Bone marrow (tissue), 2 donors: ENCODE measurements at places on chromosomes 7 and 10.
A peak's percentile ranks its signal among the peaks of the same experiment; 100 is the strongest.

DNA sequence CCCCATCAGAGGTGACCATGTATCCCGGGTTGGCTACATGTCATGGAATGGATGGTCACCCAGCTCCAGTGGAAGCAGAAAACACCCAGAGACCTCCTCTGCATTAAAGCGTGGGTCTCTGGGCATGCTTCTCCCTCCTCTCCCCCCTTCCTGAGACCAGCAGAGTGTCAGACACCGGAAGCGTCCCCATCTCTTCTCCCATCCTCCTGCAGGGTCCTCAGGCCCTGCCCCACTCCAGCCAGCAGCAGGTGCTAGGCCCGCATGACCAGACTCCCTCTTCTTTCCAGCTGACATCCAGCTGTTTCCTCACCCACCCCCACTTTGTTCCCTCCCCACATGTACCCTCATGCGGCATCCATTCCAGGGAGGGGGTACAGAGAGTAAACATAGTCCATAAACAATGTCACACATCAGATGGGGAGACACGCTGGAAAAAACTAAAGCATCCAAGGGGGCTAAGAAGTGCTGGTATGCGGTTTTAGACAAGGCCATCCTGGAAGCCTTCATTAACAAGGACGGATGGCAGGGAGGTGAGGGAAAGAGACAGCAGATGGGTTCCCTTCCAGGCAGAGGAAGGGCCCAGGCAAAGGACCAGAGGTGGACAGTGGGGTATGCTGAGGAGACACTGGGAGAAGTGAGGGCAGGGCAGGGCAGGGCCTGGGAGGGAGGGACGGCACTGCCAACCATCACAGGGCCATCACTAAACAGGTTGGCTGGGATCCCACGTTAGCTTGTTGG, 12.5 kb upstream of the SLC18A3 start:
- no peak for DNase-seq

DNA sequence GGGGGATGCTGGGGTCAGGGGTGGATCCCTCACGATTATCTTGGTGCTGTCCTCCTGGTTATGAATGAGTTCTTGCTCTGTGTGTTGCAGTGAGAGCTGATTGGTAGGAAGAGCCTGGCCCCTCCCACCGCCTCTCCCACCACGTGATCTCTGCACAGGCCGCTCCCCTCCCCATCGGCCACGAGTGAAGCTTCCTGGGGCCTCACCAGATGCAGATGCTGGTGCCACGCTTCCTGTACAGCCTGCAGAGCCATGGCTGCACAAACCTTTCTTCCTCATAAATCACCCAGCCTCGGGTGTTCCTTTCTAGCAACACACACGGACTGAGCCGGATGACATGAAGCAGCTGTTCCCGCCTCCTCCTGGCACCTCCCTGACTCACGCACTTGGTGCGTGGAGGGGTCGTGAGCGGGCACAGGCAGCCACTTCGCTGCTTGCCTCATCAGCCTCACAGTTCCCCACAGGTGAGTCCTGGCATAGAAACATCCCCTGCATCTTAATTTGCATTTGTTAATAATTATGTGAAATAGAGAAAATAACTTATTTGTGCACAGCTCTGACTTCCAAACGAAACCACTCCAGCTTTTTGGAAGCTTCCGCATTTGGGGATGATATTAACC, 210.8 kb downstream of the ADARB2 start:
- DNase-seq, result no peak

DNA sequence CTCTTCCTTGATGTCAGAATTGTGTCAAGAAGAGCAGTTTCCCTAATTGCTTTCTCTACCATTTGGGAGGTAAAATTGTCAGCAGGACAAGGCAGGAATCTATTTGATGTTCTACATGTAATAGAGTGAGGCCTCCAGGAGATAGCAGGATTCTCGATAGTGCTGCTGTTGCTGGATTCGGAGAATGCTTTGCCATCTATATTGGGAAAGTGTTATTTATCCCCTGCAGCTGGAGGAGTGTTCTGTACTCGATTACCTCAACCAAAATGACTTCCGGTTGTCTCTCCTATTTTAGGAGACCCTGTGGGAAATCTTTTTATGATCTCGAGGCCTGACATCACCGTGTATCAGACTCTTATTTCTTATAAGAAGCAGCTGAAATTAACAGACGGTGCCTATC, 217.1 kb downstream of the TMEM178B start:
- no peak for DNase-seq

DNA sequence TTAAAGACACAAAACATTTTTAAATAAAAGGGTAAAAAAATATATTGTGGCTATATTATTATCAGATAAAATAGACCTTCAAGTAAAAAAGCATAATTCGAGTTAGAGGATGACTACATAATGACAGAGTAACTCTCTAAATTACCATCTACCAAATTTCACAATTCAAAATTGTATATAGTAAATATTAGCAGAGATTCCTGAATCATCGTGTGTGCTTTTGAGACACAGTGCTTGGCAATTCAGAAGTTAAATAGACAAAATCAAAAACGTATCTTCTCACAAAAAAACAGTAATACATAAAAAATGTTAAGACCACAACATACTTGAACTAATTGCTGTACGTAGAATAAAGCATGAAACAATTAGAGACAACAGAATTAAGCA, 110.4 kb downstream of the AHR start:
- DNase-seq, result no peak

GRCh38 chr7:49855281-49855980, 82.0 kb downstream of the VWC2 start:
- no peak for DNase-seq

DNA sequence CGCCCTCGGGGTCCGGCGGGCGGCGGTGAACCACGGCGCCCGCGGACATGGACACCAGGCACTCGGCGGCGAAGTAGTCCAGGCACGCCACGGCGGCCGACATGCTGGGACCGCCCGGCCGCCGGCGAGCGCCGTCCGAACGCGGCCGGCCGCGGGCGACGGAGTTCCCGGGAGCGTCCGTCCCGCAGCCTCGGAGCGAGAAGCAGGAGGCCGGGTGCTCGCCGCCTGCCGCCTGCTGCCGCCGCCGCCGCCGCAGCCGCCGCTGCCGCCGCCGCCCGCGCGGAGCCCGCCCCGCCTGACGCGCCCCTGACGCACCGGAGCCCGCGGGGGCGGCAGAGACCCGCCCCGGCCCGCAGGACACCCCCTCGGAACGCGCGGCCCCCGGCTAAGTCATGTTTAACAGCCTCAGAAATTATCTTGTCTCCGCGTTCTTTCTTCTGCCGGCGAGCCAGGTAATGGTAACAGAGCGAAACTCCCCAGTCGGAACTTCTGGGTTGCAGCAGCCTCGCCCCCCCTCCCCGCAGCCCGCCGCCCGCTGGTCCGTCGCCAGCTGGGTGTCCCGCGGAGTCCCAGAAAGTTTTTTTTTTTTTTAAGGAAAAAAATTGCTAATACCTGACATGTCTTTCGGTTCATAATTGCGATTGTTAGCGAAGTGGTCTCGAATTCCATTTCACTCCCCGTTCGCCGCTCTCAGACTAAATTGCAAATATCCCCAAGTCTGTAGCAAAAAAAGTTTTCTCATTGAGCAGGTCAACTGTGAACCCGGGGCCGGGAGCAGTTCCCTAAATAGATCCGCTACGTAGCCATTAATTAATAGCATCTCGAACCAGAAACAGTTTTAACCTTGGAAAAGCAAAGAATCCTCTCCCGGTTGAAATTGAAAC, at the start of gene KLF14:
Gene KLF14, minus strand, starts transcription at position 277 of the 884 bp plus-strand sequence. Its CDS starts 174 bp downstream, at position 103.
- no peak for DNase-seq

GRCh38 chr10:93838278-93838677, 55.5 kb upstream of the SLC35G1 start:
- DNase-seq, result no peak

DNA sequence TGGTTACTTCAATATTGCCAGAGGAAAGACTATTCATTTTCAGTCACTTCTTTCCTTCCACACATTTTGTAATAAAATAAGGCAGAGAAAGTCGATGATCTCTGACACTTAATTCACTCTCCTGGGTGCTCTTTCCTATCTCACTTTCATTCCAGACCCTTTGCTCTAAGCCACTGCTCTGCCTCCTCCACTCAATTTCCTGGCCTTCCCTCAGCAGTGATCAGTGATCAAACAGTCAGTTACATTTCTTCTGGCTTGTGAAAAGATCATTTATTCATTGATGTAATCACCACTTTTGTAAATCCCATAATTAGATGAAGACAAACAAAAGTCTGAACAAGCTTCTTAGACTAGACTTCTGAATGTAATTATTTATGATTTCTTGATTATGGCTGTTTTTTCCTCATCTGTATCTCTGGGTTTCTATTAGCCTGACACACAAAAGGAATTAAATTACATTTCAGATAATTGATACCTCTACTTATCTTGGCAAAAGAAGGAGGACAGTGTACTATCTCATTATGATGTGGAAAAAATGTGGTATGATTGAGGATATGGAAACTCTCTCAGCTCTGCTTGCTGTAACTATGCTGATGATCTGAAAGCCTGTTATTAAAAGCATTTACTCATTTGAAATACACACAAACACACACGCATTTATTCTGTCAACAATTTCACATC, 1102.3 kb downstream of the GRM8 start:
- no peak for DNase-seq

- no peak for DNase-seq
Observed at GRCh38 chr7:2024567-2024918, 208.2 kb downstream of the MAD1L1 start.

- DNase-seq, result peak; percentile 19
Observed at GRCh38 chr7:156832195-156832877, 60.6 kb downstream of the LMBR1 start.

GRCh38 chr7:22197376-22197775, 159.6 kb downstream of the RAPGEF5 start:
- no peak for DNase-seq

- peak; percentile 99 for DNase-seq
Observed at GRCh38 chr7:2018569-2019460, 213.9 kb downstream of the MAD1L1 start.

GRCh38 chr10:43395571-43396060, 13.4 kb downstream of the HNRNPF start:
- DNase-seq, result no peak

GRCh38 chr10:119129721-119130120, 25.8 kb downstream of the DENND10 start:
- DNase-seq, result no peak

- no peak for DNase-seq
Observed at GRCh38 chr7:115676080-115676479, 354.5 kb downstream of the TFEC start.

- no peak for DNase-seq
Observed at GRCh38 chr7:155947051-155947450, 134.8 kb upstream of the SHH start.
